Choroid plexus epithelial cell (primary cell): ENCODE measurements at places on chromosomes 2 and 18.

DNA sequence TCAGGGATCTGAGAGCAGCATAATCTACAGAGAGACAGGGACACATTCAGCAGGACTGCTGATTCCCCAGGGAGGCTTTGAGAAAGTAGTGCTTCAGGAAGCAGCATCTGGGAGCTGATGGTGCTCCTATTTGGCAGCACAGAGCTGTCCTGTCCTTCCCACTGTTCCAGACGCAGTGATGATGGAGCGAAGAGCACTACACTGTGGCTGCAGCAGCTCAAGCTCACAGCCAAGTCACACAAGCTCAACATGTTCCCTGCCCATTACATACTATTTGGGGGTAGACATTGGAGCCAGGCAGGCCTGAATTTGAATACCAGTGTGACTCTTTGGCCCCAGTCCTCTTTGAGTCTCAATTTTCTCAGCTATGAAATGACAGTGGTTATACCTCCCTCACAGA lies 15.2 kb upstream of the GALM start:
- DNase-seq, result no peak

- DNase-seq, result peak; percentile 4
Observed at GRCh38 chr2:165161510-165161909, 42.3 kb downstream of the SCN3A start.

DNA sequence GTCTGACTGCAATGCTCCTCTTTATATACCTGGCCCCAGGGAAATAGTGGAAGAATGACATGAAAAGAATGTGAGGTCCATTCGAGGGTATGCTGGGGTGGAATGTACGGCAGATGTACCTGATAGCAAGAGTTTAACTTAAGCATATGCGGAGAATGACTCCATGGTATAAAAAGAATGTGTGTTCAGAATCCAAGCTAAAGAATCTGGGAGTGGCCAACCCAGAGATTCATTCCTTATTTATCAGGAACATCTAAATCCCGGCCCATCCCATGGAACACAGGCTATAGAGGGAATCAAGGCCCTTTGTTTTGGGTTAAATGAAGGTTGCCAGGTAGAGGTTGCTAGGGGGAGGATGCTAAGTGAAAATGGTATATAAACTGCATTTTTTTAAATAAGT lies 150.0 kb downstream of the ZNF385B start:
- no peak for DNase-seq

DNA sequence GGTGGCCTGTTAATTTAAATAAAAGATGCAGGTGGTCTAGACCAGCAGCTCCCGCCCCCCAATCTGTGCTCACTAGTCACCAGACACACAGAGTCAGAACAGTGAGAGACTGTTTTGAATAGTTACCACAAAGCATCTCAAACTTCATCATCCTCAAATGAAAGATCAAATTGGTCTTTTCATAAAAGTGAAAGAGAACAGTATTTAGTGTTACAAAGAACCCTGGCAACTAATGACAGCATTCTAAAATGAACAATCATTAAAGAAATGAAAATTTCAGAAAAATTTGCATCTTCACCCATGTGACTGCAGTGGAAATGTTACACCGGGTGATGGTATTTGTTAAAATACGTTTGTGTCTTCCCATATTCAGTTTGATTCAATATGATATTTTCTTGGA lies 65.5 kb upstream of the PMAIP1 start:
- DNase-seq, result no peak

DNA sequence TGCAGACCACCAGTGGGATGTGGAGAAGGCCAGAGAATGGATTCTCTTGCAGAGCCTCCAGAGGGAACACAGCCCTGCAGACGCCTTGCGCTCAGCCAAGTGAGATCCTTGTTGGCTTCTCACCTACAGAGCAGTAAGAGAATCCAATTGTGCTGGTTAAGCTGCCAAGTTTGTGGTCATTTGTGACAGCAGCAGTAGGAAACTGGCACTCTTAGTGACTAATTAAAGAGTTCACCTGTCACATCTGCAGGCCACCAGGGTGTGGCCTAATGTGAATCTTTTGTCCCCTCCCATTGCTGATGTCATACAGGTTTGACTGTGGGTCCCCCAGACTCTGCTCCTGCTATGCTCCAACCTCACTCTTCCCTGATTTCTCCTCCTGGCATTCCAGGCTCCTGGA lies 235.9 kb downstream of the TFCP2L1 start:
- no peak for DNase-seq

DNA sequence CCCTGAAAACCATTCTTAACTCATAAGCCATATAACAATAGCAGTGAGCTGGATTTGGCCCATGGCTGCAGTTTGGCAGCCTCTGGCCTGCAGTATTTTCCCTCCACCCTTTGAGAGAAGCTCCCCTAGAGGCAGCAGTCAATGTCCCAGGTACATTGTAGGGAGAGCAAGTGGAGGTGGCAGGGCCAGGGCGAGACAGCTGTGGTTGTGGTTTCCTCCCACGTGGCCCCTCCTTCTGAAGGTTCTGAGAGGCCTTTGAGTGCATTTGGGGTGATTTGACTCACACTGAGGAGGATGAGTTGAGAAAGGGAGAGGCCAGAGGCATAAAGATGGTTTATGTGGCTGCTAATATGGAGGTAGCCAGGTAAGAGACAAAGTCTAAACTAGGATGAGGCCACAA lies 45.5 kb upstream of the LDAH start:
- no peak for DNase-seq

- no peak for DNase-seq
Observed at GRCh38 chr2:48529676-48530032, 300 bp upstream of the STON1 start.

- peak; percentile 68 for DNase-seq
Observed at GRCh38 chr2:43184339-43184895, 42.0 kb downstream of the ZFP36L2 start.

DNA sequence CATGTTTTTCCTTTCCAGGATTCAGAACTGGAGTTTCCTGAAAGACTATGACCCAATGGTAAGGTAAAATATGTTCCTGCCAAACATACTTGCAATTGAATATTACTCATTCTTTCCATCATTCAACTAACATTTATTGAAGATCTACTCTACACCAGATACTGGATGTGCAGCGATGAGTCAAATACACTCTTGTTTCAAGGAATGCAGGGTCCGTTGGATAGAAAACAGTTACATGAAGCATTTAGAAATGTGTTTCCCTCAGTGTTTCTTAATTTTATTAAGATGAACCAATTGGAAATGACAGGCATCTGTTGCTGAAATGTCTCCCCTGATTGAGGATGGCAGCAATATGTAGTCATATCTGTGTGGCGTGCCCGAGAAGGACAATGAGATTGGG lies 14.8 kb upstream of the SLC66A3 start:
- DNase-seq, result peak; percentile 30

GRCh38 chr18:42229211-42230210 lies 274.5 kb downstream of the PIK3C3 start:
- no peak for DNase-seq

- DNase-seq, result peak; percentile 80
Observed at GRCh38 chr2:43877782-43878464, 39.2 kb downstream of the ABCG8 start.
